Urinary bladder (tissue), 4 donors: ENCODE measurements at places on chromosomes 5 and 9.

- DNase-seq = no peak
These were observed 298.3 kb downstream of the CDK5RAP2 start for GRCh38 chr9:120281665-120282064.

DNA sequence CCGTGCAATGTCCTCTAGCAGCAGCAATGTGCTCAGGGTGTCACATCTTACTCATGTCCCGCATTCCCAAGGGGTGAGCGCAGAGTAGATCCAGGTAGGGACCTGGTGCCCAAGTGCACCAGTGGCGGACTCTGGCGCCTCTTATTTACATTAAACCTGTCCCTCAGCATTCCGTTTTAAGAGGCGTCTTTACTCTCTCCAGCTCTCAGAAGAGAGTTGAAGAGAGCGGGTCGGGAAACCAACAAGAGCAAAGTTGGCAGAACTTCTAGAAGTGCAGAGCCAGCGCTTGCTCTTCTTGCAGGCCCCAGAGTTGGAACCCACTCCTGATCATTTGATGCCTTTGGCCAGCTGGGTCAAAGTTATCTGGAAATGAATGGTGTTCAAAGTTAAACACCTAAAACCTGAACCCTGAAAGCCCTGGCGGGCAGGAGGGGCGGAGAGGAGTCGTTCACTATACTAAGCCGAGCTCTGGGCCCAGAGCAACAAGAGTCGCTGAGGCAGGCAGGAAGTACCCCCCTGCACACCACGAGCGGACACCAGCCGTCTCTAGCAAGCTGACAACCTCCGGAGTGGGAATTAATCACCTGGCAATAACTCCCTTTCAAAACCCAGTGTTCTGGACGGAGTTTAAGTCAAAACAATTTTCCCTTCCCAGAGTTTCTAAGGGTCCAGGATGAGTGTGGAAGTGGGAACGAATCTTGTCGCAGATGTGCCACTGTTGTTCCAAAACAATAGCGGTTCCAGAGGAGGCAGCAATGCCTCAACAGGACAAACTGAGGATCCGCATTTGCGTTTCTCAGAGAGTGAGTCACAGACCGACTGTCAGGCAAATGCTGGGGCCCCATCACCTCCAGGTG, 122.8 kb downstream of the TMEM161B start:
- DNase-seq = no peak

DNA sequence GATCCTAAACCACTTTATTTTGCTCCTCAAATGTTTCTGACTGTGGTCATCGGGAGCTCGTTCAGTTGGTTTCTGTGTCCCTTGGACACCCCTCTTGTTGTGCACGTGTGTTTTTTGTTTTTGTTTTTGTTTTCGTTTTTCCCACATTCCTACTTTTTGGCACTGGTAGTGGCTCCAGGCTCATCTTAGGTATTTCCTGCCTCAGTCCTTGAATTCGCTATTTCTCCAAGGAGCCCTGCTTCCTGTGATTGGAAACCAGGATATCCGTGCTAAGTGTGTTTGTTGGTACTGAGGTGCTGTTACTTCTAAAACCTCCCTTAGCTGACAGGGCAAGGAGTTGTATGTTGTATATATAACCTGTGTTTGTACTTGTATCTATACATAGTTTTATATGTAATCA, 5.9 kb downstream of the HMCN2 start:
- no peak for DNase-seq

DNA sequence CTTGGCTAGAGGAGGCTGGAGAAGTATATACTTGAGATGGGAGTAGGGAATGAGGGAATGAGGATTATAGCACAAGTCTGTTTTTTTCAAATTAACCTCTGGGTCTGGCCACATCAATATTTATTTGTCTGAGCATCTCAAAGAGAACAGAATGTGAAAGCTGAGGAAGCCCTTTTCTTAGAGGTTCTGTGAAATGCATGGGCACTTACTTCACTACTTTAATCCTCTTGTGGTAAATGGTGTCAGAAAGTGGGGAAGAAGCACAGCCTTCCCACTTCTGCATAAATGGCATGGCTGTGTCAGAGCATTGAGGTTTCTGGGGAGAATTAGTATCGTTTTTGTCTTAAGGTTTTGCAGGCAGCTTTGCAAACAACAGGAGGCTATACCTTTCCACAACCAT, 48.6 kb downstream of the SPATA31D1 start:
- no peak for DNase-seq

DNA sequence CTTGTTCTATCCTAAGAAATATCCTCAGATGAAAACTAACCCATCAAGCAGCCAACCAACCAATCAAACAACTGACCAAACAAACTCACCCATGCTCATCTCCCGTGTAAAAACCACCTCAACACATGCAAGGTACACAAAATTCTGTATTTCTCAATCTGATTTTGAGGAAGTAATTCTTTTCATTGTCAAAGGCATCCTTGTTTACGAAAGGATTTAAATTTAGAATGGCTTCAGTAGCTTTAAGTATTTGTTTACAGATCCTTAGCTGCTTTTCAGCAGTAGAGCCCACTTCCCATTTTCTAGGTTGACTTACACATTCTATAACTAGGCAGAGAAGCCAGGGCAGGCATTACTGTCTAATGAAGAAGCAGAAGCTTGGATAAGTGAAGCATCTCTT, 78.6 kb downstream of the NTRK2 start:
- no peak for DNase-seq

DNA sequence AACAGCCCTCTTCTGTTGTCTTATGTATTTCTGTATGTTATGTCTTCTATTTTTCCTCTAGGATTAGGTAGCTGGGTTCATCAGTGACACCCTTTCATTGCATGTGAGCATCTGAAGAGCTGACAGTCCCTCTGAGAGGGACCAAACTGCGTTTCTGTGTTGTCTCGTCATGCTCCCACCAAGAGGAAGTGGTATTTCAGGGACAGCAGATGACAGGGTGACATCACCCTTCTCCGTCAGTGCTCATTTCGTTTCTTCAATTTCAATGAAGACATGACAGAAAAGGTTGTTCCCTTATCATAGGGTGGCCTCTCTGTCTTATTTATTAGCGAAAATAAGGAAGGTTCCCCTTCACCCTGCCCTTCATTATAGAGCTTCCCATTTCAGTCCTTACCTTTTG, 225.9 kb upstream of the NR4A3 start:
- no peak for DNase-seq

- DNase-seq = no peak
These were observed 167.3 kb upstream of the FST start for GRCh38 chr5:53313145-53313544.

- DNase-seq = no peak
These were observed 289.7 kb downstream of the FBXL7 start for GRCh38 chr5:15789642-15790041.

- no peak for DNase-seq
These were observed 288.7 kb downstream of the DOCK8 start for GRCh38 chr9:503326-503725.
